GM04504 (cell line): ENCODE measurements at places on chromosomes 11 and 22.
A peak's percentile ranks its signal among the peaks of the same experiment; 100 is the strongest.

DNA sequence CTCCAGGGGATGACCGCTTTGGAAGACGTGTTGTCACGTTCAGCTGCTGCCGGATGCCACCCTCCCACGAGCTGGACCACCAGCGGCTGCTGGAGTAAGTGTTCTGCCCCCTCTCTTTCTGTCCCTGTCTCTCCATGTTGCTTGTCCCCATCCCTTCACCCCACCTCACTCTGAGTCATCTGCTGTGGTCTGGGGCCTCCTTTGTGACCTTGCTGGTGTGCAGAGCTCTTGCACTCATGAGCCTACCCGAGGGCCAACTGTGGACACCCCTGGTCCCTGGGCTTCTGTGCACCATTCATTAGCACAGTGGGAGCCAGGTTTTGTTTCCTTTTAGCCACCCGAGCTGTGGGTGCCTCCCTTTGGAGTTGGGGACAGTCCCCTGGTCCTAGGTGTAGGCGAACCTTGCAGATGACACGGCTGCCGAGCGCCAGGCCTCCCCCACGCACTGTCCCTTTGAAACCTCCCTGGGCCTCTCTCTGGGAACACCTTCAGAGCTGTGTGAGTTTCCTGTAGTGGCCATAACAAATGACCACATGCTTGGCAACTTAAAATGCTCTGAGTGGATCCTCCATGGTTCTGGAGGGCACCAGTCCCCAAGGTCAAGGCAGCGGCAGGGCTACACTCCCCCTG lies 49.8 kb downstream of the ARHGAP8 start:
- no peak for DNase-seq

DNA sequence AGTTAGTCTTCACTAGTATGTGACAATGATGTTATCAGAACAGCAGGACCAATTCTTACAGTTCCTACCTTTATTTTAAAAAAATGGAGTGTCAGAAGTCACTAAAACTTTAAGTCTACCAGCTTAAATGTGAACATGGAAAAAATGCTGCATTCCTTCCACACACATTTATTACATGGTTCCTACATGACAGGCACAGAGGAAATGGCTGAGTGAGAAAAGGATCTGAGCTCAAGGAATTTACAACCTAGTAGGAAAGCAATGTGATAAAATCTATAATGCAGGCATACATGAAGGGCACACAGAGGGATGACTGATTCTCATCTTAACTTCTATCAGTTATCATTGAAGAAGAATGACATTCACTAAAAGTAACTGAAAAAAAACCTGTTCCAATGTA lies 23.0 kb downstream of the CLDN25 start:
- no peak for DNase-seq

- no peak for DNase-seq
Observed at GRCh38 chr11:84261707-84262106, 975.5 kb upstream of the CCDC90B start.

DNA sequence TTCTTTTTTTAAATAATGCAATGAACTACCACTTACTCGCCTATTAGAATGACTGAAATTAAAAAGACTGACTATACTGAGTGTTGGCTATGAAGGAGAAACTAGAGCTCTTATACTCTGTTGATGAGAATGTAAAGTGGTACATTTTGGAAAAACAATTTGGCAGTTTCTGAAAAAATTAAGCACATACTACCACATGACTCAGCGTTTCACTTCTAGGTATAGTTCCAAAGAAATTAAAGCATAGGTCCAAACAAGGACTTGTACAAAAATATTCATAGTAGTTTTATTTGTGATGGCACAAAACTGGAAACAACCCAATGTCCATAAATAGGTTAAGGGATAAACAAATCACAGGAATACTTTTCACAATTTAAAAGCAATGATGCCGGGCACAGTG lies 22.4 kb upstream of the SLC29A2 start:
- DNase-seq = no peak

DNA sequence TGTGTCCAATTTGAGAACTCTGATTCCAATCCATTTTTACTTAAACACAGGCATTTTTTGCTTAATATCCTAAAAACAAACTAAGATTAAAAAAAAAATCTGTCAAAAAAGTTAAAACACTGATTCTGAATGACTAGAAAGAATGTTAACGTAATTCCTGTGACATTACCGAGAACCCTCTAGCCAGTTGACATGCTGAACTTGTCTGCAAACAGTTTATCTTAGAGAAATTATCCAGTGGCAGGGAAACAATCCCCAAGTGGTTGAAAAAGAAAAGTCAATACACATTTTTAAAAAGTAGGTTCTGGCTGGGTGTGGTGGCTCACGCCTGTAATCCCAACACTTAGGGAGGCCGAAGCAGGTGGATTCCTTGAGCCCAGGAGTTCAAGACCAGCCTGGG lies 11.6 kb downstream of the KMT5B start:
- DNase-seq = no peak

GRCh38 chr11:111674941-111675340 lies 72.7 kb downstream of the SIK2 start:
- no peak for DNase-seq

DNA sequence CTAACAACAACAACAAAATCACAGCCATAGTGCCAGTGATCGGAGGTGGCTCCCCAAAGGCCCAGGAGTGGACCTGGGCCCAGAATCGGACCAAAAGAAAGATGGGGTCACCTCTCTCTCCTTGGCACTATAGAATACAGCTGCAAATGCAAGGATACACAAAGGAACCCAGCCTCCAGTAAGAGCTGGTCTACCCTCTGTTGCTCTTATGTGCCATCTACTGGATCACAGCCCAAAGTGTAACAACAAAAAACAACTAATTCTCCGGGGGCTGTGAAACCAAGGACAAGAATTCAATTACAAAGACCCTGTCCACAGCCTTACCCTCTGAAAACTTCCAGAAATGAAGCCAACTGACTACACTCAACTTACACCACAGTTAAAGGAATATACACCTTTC lies 21.6 kb downstream of the OR8G5 start:
- DNase-seq = no peak

- no peak for DNase-seq
Observed at GRCh38 chr11:65979261-65979759, 17.8 kb downstream of the SART1 start.

DNA sequence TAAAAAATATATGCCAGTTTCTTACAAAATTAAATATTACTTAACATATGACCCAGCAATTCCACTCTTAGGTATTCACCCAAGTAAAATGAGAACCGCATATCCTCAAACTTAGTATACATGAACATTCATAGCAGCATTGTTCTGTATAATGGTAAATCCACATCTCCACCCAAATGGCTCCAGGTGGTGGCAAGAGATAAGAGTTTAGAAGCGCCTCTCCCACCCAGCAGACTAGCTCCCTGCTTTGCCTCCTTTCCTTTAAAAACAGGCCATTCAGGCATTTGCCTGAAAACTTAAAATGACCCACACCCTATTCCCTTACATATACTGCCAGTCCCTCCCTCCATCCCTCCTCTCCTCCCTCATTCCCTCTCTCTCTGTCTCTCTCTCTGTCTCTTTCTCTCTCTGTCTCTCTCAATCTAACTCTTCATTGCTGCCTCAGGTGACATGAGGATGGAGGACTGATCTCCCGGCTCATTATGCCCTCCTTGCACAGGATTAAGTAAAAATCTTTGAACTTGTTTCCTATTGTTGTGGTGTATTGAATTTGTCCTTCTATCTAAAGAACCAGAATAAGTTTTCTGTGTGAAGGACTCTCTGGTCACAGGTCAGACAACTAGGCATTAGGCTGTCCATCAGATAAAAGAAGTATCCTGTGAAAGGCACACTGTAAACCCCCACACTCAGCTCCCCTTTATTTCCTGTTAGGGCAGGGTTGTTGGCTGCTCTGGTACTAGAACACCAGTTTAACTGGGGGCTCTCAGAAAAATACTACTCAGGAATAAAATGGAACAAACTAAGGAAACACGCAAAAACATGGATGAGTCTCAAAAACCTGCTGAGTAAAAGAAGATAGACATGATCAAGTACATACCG lies 48.3 kb downstream of the RRP8 start:
- no peak for DNase-seq

DNA sequence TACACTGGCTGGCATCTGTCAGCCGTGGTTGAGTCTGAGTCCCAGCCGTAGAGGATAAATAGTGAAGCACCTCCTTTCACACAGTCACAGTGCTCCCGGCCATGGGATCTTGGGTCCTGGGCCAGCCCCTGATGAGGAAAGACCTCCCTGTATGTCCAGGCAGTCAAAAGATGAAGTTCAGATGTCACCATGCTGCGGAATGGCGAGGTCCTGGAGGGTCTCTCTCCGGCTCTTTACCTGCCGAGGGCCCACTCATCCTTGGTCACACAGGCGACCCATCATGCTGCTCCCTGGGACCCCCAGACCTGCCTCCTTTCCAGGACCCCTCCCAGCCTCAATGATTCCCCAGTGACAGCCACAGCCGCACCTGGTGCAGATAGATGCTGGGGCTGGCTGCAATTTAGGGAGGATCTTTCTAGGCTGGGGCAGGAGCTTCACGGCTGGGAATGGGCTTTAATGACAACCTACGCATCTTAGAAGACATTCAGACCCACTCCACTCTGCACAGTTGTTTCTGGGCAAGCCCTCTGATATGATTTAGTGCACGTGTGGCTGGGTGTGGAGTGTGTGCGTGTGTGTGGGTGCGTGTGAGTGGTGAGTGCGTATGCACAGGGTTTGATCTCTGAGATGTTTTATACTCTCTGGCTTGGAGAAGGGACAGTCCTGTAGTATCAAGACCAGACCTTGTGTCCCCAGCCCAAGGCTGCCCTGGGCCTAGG lies 79.7 kb downstream of the FBLN1 start:
- no peak for DNase-seq

DNA sequence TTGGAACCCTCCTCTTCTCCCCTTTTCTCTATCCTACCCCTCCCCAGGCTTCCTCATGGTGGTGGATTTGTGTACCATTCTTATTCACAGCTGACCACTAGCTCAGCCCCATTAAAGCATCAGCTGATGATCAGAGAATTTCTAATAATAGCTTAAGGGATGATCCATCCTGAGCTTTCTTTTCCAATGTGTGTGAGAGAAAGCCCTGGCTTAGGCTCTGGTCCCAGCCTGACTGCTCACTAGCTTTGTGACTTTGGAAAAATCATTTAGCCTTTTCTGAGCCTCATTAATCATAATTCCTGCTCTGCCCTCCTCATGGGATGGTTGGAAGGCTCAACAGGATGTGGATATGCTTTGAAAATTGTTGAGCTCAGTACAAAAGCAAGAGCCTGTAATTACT lies 26.3 kb upstream of the CCDC90B start:
- no peak for DNase-seq

DNA sequence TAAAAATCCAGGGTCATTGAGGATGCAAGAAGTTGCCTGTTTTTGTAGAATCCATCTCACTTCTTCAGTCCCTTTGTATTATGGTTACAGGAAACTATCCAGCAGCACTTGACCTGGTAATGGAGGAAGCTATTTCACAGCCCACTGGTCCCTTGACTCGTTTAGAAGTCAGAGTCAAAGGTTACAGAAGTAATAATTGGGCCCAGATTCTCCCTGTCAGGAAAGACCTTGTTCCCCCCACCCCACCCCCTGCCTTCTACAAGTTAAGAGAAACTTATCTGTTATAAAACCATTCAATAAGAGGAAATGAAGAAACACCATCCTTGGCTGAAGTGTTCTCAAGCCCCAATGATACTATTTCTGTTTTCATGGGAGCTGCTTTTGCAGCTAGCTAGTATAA lies 65.8 kb downstream of the CSTPP1 start:
- DNase-seq = no peak

- DNase-seq = no peak
Observed at GRCh38 chr11:47411884-47412746, 3.7 kb downstream of the SLC39A13 start.

DNA sequence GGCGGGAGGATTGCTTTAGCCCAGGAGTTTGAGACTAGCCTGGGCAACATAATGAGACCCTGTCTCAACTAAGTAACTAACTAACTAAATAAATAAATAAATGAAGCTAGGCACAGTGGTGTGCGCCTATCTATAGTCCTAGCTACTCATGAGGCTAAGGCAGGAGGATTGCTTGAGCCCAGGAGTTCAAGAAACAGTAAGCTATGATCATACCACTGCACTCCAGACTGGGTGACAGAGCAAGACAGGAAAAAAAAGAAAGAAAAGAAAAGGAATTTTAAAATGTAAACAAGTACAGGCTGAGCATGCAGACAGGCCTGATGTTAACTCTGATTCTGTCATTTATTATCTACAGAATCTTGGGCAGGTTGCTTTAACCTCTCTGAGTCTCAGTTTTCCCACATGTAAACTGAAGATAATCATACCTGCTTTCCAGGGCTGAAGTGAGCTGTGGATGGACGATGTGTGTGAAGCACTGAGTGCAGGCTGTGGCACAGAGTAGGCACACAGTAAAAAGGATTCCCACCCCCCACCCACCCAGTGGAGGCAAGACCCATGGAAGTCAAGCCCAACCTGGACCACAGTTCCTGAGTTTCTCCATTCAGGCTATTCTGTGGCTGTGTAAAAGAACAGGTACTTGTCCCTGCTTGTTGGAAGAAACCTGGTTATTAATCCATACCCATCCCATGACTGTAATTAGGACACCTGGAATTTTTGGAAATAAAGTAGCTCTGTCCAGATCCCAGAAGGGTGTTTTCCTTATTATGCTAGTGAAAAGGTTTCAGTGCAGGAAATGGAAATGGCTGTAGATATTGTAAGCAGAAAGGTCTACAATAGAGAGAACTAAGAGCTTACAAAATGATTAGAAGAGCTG lies 18.7 kb upstream of the SCUBE2 start:
- DNase-seq = no peak

DNA sequence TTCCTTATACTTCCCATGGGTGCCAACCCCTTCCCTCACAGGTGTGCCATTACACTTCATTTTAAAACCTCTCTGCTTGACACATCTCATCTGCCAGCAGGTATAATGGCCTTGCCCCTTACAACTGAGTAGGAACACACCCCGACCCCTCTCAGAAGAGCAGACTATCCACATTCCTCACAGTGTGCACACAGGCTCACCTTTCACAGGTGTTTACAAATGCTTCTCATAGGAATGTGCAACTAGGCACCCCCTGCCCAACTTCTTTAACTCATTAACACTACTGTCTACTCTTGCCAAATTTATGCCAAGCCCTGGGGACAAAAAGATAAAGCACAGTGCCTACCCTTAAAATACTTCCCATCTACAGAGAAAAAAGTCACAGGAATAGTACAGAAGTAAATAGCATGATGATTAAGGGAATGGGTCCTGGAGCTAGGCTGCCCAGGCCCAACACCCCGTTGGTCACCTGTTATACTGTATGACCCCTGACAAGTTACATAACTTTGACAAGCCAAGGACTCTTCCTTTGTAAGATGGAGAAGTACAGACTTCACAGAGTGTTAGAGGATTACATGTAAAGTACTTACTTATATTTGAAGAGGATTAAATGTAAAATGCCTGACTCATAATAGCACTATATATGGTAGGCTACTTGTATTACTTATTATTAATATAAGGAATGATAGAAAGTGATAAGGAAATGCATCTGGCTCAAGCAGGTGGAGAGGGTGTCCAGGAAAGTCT lies 15.2 kb downstream of the TRIM3 start:
- DNase-seq = no peak

GRCh38 chr11:47124675-47125074 lies 52.0 kb downstream of the ARFGAP2 start:
- DNase-seq = no peak

- no peak for DNase-seq
Observed at GRCh38 chr11:134486106-134486505, 74.1 kb upstream of the B3GAT1 start.

GRCh38 chr22:43036282-43036829 lies 21.4 kb upstream of the PACSIN2 start:
- peak; percentile 81 for DNase-seq

GRCh38 chr11:40023724-40024123 lies 1435.7 kb downstream of the LRRC4C start:
- DNase-seq = no peak

GRCh38 chr22:39530116-39530515 lies 2.4 kb downstream of the RPS19BP1 start:
- no peak for DNase-seq

- no peak for DNase-seq
Observed at GRCh38 chr11:87039371-87039770, 1.6 kb downstream of the TMEM135 start.
